ENCODE measurements at places on chromosomes 11 and 22.

DNA sequence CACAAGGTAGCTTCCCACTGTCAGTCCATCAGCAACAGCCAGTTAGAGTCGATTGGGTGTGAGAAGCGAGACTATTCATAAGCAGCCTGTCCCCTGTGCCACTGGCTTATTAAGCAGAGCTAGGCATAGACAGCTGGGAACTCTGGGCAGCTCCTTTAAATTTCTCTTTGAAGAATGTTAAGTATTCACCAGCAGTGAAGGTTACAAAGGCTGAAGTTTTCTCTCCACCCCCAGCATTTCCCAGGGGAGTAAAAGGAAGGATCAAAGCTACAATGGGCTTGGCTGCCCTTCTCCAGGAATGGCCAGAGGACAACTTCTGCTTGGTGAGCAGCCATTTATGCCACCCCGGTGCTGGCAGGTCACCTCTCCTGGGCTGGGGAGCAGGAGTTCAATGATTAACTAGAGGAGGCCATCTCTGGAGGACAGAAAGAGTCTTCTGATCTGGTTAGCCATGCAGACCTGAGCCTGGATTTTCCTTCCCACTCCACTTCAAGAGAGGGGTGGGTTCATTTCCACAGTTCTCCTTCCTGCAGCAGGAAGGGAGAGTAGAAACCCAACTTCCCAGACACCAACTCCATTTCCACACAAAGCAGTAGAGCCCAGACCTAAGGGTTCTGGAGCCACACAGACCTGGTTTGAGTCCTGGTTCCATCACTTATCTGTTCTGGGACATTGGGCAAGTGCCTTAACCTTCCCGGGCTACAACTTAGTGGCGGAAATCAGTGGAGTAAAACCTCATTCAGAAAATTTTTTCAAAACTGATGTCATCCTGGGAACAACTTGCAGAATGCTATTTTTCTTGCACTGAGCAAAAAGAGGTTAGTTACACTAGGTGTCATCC lies 22.6 kb downstream of the POU2AF3 start:
- no peak for DNase-seq

- no peak for DNase-seq
Observed at GRCh38 chr11:26779074-26779865, 57.4 kb upstream of the SLC5A12 start.

DNA sequence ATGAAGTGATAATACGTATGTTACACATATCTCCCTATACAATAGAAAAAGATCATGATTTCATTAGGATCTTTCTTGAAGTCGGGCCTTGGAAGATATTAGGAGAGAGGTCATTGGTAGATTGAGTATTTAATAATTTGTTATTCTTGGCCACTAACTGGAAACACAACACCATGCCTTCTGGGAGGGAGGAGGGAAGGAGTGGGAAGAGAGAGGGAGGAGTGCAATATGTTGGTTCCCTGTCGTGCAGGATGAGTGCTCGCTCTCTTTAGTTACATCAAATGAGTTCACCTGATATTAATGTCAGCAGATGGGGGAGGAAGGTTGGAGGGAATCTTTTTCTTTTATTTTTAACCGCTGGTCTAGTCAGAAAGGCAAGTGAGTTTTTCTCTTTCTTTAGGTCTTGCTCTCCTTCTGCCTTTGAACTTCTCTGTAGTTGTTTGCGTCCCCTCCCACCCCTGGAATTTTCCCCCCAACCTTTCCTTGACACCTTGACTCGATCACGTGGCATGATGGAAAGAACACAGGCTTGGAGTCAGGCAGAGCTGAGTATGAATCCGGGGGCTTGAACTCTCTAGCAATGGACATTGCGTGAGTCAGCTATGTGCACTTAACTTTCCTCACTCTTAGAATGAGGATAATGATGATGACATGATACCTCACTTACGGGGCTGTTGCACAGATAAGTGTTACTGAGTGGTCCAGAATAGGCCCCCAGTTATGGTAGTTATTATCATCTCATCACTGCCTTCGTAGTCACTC lies 6.2 kb downstream of the ADAMTS15 start:
- no peak for DNase-seq

DNA sequence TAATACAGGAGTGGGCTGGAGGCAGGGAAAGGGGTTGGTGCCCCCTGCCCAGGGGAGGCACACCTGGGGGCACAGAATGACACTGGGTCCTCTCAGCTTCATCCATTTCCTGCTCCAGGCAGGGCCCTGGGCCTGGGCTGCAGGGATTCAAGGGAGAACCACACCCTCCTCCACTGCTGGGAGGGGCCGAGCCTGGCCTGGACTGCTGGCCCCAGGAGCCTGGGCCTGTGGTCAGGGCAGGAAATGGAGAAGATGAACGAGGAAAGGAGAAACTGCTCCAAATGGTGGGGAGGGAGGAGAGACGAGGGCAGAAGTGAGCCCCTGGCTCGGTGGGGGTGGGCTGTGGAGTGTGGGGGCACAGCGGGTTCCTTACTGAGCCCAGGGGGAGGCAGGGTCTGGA lies 38.1 kb upstream of the KCNQ1OT1 start:
- no peak for DNase-seq

All from stimulated activated CD4-positive, alpha-beta T cell treated with anti-CD3 and anti-CD28 coated beads, Interleukin-1b, Interleukin-23, amount 100 ng/mL, for 24 hours (primary cell).